AG04449 (cell line): ENCODE measurements at places on chromosomes 4 and X.

DNA sequence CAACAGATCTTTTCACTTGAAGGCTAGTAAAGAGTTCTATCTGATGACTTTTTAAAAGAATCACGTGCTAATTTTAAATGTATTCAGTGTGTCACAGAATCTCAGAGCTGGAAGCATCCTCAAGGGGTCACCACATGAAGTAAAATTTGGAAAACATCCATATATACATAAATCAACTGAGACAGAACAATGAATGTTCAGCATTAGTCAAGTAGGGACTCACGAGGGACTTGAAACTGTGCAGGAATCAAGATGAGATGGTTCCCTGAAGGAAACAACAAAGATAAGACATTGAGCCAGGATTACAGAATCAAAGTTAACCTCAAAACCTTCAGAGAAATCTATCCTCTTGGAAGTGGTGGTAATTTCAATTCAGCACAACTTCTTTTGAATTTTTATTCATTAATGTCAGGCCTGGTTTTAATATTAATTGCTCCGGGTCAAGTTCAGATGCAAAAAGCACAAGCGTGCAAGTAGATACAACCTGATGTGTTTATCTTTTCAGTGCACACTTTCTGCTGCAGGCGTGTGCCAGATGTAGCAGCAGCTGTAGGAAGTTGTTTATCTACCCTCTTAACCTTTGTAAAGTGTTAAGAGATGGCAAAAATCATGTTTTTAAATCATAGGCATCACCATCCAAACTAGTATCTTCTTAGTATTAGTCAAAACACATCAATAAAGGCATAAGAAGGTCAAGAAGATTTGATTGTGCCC, 87.7 kb upstream of the SRD5A3 start:
- no peak for DNase-seq

DNA sequence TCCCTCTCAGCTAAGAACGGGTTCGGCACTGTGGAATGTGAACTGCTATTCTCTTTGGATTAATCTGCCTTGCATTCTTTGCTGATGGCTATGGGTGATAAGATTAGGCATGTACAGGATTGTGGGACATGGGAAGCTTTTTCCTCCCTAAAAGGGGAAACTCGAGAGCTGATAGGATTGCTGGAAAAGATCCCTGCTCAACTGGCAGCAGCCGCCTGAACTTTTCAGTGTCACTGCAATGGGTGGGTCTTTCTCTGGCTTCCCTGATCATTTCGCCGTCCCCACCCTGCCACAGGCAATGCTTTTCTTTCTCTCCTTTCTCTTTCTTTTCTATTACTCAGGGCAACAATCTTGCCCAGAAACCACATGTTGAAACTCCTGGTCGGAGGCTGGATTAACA, 20.5 kb downstream of the PAGE2 start:
- no peak for DNase-seq

DNA sequence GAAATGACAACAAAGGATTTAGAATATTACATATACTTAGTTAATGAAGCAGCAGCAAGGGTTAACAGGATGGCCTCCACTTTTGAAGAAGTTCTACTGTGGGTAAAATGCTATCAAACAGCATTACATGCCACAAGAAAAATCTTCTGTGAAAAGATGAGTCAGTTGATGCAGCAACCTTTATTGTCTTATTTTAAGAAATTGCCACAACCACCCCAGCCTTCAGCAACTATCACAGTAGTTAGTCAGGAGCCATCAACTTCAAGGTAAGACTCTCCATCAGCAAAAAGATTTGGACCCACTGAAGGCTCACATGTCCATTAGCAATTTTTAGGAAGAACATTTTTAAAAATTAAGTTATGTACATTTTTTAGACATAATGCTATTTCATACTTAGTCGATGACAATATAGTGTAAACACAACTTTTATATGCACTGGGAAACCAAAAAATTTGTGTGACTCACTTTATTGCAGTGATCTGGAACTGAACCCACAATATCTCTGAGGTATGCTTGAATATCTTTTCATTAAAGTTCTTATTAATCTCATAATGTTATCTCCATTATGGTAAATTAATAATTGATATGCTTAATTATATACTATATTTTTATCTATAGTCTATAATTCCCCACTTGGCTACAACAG, 81.2 kb downstream of the SPCS3 start:
- peak; percentile 21 for DNase-seq

GRCh38 chr4:141684785-141685184, 48.4 kb downstream of the IL15 start:
- DNase-seq: no peak

DNA sequence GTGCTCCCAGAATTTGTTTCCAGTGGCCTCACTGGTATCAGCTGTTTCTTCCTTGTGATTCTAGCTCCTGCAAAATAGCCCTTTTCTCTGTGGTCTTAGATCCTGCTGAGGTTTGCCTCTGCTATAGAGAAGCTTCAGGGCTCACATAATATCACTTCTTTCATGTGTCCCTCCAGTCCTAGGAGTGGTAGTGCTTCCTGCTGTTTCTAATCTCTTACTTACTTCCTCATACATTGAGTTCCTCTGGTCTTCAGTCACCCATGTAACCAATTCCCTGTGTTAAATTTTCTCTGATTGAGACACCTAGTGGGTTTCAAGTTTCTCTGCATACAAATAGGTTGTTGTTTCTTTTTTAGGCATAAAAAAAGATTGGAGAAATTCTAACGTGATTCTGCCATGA, 1567.9 kb downstream of the ARAP2 start:
- DNase-seq: no peak

- DNase-seq: no peak
These were observed 16.2 kb upstream of the SCRG1 start for GRCh38 chr4:173415092-173415491.

GRCh38 chrX:148051973-148052372, 70.8 kb downstream of the FMR1NB start:
- DNase-seq: no peak

- DNase-seq: no peak
These were observed 189.7 kb downstream of the ANTXR2 start for GRCh38 chr4:79883290-79883689.

- DNase-seq: no peak
These were observed 83.6 kb upstream of the STX18 start for GRCh38 chr4:4625488-4625887.

GRCh38 chr4:8646296-8647093, 53.9 kb downstream of the CPZ start:
- no peak for DNase-seq

DNA sequence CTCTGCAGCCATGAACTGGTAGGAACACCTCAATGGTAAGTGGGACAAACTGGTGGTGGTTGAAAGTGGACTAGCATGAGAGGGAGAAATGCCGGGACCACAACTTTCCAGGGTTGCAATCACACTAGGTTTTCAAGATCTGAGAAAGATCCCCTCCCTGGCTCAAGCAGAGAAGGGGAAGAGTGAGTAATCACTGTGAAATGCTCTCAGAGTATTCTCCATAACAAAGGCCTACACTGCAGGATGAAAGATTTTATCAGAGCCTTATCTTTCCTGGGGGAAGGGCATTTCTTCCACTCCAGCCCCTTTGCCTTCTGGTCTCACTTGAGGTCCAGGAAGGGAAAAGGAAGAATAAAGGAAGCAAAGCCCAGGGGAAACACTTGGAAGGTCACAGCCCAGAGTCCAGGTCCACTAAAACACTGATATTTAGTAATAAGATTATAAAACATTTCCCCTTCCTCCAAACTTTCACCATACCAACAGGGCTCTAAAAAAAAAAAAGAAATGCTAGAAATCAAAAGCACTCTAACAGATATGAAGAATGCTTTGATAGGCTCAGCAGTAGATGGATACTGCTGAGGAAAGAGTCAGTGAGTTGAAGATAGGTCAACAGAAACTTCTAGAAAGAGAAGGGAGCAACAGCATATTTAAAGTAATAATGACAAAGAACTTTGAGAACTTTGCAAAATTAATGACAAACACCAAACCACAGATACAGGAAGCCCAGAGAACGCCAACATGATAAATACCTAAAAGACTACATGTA, 95.9 kb downstream of the WDFY3 start:
- no peak for DNase-seq

- DNase-seq: no peak
These were observed 45.8 kb downstream of the CENPE start for GRCh38 chr4:103152381-103152780.

- DNase-seq: no peak
These were observed 117.1 kb downstream of the TMEM164 start for GRCh38 chrX:110120025-110120424.

DNA sequence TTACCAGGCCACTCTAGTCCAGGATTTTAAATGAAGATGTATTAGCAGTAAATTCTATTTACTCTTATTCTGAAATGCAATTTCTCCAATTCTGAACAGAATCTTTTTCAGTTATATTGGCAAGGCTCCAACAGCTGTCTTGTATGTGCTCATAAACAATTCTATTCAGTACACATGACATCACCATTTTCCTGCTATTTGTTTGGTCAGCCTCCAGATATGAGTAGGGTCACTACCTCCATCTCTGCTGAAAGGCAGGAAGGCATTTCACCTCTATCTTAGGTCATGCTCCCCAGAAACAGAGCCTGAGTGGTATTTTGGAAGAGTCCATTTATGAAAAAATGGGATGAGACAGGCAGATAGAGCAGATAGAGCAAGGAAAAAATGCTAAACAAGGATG, 151.1 kb upstream of the ADGRL3 start:
- no peak for DNase-seq
